ENCODE measurements at places on chromosomes 16 and 17.

GRCh38 chr17:6380915-6381438 is 53.9 kb downstream of the AIPL1 start:
- no peak for DNase-seq

- no peak for DNase-seq
Measured at GRCh38 chr17:56441308-56441707, 152.2 kb upstream of the NOG start.

- DNase-seq, result no peak
Measured at GRCh38 chr17:43094129-43094835, 30.9 kb downstream of the BRCA1 start.

GRCh38 chr16:83066881-83067280 is 440.1 kb downstream of the CDH13 start:
- DNase-seq, result no peak

- no peak for DNase-seq
Measured at GRCh38 chr17:11682646-11683045, 84.4 kb downstream of the DNAH9 start.
